HTR-8/SVneo (cell line): ENCODE measurements at places on chromosomes 6 and 20.
A peak's percentile ranks its signal among the peaks of the same experiment; 100 is the strongest.

GRCh38 chr6:48766349-48766748, 655.4 kb upstream of the PTCHD4 start:
- no peak for DNase-seq

- no peak for DNase-seq
These were observed 98.6 kb downstream of the DACT2 start for GRCh38 chr6:168221000-168221399.

DNA sequence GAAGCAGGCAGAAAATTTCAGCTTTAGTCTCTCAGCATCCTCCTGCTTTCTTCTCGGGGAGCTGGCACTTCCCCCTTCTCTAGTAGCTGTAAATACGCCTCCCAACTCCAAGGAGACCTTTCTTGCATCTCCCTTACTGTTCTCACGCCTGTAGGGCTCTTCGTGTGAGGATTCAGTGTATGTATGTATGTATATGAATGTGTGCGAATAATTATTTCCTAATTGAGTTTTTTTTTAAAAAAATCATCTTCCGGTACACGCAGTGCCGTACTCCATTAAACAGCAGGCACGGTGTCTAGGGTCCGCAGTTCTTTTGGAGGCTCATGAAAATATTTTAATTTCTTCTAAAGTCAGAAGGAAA, 85.4 kb downstream of the HFE start:
- no peak for DNase-seq

GRCh38 chr6:168009331-168009730, 11.9 kb downstream of the KIF25 start:
- no peak for DNase-seq

- DNase-seq = no peak
These were observed at the start of gene MCHR2 for GRCh38 chr6:99993533-99994251. Gene MCHR2, minus strand, starts transcription at chr6:99994223. Its CDS starts 38,076 bp downstream, at chr6:99956147.

GRCh38 chr20:49636447-49636846, 68.5 kb upstream of the PTGIS start:
- DNase-seq = no peak

- DNase-seq = no peak
These were observed 17.6 kb upstream of the SGK2 start for GRCh38 chr20:43541214-43541613.

GRCh38 chr6:11386323-11386722, 151.2 kb upstream of the TMEM170B start:
- DNase-seq = no peak

DNA sequence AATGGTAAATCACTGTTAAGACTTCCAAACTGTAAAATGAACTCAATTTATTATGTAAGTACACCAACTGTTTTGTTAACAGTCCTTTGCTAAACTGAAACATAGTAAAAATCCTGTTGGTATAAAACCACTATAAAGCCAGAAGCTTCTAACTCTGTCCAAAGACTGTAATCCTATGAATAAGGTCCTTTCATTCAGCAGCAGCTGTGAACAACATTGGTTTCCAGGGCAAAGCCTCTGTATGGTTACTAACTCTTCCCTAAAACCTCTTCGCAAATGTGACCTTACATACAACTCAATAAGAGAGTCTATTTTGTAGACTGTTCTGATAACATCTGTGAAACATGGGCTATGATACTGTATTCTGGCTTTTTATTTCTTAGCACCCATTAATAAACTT, 40.1 kb downstream of the NUP153 start:
- no peak for DNase-seq

DNA sequence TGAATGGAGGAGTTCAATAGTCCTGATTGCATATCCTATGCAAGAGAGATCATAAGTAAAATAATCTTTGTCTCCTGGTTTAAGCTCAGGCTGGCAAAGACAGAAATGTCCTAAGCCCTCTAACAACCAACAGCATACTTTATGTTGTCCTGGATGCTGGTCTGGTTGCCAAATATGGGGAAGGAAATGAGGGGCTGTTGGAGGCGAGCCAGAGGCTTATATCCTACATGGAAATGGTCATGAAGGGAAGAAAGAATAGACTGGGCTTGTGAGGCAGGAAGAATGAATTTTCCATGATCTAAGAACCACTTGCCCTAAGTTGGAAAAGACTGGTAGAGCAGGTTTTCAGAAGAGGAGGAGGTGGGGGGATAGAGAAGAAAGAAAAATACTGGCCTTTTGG, 237.1 kb downstream of the SMOC2 start:
- no peak for DNase-seq

DNA sequence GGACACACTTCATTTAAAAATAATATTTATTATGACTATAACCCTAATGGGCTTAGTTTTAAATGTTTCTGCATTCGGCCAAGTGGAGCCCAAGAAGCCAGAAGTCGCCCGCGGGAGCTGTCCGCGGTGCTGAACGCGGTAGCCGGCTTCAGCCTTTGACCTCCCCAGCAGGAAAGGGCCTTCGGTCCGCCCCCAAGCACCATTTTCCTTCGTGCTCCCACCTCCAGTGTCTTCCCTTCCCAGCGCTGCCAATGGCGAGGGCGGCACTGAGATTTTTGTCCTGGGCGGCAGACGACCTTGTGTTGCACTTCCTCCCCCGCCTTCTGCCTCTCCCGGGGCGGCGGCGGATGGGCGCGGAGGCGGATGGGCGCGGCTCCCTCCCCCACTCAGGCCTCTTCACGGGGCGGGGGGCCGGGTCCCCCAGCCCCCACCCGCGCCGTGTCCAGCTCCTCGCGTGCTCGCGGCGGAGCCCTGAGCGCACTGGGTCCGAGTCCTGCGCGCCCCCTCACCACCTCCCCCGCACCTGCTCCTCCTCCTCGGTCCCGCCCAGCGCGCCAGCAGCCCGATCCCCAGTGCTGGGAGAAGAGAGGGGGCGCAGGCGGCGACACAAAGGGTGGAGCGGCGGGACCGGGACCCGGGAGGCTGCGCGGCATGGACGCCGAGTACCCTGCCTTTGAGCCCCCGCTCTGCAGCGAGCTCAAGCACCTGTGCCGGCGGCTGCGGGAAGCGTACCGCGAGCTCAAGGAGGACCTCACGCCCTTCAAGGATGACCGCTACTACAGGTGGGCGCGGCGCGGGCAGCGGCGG, 23.6 kb upstream of the TMEM181 start:
- DNase-seq = peak; percentile 74

- no peak for DNase-seq
These were observed 816 bp downstream of the NPEPL1 start for GRCh38 chr20:58693226-58694006.

DNA sequence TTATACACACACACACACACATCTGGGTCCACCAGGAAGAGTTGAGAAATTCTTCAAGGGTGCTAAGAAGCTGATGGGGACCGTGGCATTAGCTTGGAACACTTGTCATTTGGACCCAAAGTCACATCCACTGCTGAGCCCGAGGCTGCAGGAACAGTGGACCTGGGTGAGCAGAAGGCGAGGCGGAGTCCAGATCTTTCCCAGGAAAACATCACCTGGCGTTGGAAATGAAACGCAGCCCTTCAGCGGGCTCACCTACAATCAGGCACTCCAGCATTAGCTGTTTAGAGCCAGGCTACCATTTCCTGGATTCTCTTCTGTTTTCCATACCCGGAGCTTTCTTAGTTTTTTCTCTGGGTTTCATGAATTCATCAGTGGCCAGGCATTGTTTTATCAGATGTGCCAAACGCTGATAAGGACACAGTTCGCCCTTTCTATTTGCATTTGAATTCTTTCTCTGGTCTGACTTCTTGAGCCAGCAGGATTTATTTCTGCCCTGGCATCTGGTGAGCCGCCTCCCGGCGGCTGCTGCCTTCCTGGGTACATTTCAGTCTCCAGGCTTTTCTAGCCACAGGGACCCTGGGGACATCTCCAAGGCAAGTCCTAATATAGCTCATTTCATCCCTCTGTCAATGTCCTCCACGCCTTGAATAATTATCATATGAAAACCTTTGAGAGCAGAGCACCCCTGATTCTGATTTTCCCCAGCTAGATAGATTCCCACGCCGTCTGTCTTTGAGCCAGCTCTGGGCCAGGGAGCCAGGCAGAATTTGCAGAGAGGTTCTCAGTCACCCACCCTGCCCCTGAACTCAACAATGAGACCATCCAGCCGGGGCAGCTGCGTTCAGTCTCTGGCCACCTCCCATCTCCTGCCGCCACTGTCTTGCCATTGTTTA, 170.9 kb downstream of the TTLL2 start:
- DNase-seq = no peak

DNA sequence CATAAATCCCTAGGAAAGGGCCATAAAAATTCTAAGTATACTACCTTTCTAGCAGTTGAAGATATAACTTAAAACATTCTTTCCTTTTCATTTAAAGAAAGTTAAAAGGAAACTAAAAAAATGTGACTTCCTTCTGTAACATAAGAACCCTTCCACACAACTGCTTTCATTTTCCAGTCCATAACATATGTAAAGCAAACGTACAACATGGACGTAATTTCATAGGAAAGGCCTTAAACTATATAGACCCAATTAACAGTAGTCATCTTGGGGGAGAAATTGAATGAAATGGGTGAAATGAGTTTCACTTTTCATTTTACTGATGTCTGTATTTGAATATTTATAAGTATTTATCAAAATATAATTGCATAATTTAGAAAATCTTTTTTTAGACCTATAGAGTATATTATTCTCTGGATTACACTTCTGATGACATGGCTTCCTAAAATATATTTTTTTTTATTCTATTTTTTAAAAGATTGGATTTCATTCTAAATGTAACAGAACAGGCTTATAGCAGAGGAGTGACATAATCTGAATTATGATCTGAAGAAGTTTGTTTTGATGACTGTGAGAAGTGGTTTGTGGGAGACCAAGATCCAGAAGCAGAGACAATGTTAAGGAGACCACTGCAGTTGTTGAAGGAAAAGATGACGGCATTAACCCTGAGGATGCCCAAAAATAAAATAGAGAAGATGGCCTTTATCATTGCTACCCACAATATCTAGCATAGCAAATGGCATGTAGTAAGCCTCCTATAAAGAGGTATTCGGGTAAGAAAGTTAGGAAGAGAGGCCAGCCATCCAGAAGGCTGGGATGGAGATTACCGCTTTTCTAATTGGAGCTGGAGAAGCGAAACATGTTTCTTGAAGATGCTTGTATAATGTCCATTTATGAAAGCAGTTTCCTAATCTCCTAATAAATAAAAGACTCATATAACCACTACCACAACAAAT, 260.4 kb downstream of the PTPRK start:
- DNase-seq = no peak
